ENCODE measurements at places on chromosomes 6 and 20.

DNA sequence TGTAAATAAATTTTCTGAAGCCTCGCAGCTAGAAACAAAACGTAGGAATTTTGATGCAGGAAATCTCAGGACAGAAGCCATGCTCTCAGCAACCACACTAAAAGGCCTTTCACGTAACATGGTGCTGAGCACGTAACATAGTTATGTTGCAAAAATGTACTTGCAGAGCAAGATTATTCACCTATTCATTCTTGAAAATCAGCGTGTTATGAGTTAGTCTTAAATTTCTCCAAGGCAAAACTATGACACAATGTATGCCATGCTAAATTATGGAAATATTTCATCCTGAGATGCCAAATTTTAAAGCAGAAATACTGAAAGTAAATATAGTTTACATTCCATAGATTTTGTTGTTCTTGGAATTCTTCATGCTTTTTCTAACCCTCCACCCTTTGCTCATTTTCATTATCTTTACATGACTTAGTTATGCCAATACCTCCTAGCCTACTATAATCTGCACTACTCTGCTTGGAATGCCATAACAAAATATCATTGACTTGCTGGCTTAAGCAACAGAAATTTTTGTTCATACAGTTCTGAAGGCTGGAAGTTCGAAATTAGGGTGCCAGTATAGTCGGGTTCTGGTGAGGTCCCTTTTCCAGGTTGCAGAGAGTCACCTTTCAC is 179.8 kb upstream of the BMP5 start:
- no peak for DNase-seq

GRCh38 chr6:77829736-77830135 is 176.9 kb downstream of the MEI4 start:
- no peak for DNase-seq

DNA sequence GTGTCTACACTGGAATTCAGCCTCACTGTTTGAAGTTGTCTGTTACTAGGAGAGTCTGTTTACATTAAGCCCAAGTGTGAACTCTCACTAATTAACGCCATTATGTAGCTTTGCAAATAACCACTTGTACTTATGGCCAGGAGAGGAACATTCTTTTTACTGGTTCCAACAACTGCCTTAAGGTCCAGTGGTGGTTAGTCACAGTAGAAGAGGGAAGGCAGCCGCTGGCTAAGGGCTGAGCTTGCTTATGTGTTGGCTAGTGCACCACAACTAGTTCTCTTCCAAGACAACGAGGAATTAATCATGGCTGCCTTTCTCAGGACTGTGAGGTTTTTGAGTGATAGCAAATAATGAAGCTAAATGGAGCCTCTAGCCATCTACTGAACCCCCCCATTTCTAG is 14.9 kb upstream of the SLC22A23 start:
- no peak for DNase-seq

DNA sequence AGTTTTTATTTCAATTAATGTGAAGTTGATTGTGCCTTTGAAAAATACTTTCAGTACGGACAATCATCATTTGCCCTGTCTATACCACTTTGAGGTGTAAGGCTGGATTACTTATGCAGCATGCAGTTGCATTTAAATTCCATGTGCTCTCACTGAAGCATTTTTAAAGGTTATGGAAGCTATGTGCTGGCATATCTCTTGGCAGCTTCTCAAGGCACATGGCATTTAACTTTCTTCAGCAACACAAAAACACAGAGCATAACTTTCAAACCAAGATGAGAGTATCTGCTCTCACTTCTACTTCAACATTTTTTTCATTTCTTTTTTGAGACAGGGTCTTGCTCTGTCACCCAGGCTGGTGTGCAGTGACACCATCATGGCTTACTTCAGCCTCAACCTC is 360.6 kb upstream of the RUNX2 start:
- DNase-seq: no peak

GRCh38 chr6:43838276-43839036 is 68.4 kb downstream of the VEGFA start:
- no peak for DNase-seq

- no peak for DNase-seq
Observed at GRCh38 chr6:113168057-113168456, 689.1 kb upstream of the MARCKS start.

DNA sequence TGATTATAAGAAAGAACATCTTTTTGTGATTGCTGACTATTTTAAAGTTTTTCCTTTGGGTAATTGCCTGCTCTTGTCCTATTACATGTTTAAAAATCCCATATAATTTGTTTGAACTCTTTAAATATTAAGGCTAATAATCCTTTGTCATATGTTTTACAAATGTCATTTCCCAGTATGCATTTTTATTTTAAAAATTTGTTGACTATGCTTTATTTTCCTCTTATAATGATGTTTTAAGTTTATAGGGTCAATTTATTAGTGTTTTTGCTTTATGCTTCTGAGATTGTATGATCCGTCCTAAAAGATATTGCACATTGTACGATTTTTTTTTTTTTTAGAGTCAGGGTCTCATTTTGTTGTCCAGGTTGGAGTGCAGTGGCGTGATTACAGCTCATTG is 297.2 kb downstream of the RNF144B start:
- DNase-seq: no peak

GRCh38 chr6:119717942-119718341 is 368.4 kb upstream of the MAN1A1 start:
- no peak for DNase-seq

- no peak for DNase-seq
Observed at GRCh38 chr6:41498968-41499599, 47.1 kb upstream of the FOXP4 start.

GRCh38 chr20:22569353-22569752 is 15.0 kb downstream of the FOXA2 start:
- DNase-seq: no peak

- DNase-seq: no peak
Observed at GRCh38 chr6:40877362-40877761, 161.7 kb downstream of the UNC5CL start.

All from DMS79 treated with DMSO at 0.1 percent for 48 hours (cell line).